Activated T-helper 9 cell treated with anti-CD3 and anti-CD28 coated beads, Interleukin-2, amount 50 U/mL, for 16 hours (primary cell): ENCODE measurements at places on chromosomes 7 and 10.

- no peak for DNase-seq
Observed at GRCh38 chr7:33790746-33791145, 114.6 kb upstream of the BMPER start.

DNA sequence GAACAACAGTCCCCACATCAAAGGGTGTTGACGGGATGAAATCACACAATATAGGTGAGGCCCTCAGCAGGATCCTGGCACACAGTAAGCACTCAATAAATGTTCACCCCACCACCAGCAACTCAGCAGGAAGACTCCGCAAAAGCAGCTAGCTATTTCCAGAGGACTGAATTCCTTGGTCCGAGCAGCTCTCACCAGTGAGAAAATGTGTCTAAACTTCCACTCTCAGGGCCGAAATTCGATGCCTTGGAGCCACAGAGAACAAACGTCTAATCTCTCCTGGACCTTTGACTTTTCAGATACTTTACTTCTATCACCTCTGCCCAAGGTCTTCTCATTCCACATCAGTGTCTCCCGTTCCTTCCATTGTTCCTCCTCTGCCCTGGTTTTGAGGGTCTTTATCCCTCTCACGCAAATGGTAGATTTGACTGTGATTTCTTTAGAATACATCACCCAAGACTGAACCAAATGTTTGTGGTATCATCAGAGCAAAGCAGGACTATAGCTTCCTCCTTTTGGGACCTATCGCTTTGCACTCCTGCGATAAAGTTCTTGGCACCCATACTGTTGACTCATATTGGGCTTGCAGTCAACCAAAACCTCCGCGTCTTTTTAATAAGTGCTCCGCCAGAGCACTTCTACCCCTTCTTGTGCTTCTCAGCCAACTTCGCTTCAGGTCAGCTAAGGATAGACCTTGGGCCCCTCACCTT is 903 bp upstream of the NT5C2 start:
- DNase-seq = no peak

GRCh38 chr10:100744136-100744986 is 1.0 kb upstream of the PAX2 start:
- DNase-seq = no peak

DNA sequence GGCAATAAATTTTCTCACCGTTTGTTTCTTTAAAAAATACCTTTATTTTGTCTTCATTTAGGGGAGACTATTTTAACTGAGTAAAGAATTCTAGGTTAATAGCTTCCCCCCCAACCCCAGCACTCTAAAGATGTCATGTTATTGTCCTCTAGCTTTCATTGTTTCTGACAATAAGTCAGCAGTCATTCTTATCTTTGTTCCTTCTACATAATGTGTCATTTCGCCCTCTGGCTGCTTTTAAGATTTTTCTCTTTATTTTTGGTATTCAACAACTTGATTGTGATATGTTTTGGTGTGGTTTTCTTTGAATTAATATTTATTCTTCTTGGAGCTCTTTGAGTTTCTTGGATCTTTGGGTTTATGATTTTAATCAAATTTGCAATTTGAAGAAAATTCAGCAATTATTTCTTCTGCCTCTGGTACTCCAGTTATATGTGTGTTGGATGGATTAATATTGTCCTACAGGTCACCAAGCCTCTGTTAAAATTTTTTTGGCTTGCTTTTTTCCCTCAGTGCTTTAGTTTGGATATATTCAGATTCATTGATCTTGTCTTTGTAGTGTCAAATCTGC is 64.6 kb upstream of the ELN start:
- DNase-seq = no peak

- DNase-seq = no peak
Observed at GRCh38 chr10:71042216-71042615, 153.9 kb upstream of the PCBD1 start.

- DNase-seq = no peak
Observed at GRCh38 chr7:52095861-52096260, 779.3 kb upstream of the COBL start.

DNA sequence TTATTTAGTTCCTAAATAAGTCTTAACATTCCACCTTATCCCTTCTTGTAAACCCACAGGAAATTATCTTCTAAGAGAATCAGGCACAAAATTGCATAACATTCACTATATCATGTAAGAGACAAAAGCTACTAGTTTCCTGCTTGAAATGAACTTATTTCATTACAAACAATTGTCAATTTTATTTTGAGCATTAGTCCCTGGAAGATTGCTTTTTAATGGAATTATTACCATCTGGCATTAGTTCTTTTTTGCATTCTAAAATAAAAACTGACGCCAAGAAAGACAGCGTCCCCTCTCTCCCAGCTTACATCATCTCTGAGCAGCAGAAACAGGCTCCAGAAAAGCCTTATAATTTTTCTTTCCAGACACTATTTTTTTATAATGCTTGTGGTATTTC is 121.8 kb downstream of the NOC3L start:
- no peak for DNase-seq

- DNase-seq = no peak
Observed at GRCh38 chr7:98223351-98223897, 12.2 kb downstream of the BHLHA15 start.

DNA sequence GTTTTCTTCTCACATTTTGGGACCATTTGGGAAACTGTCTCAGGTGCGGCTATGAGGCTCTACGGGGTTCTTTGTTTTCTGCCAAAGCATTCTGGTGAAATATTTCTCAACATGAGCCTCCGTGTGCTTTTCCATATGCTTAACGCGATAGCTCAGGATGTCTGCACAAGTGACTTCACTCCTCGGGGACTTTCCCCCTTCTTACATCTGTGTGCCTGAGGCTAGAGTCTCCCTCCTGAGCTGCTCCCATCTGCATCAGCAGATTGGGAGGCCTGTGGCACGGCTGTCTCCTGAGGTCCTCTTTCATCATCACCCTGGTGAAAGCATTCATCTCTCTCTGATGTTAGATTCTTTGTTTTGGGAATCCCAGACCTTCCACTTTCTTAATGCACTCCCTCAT is 1190.9 kb downstream of the TYW1 start:
- no peak for DNase-seq

DNA sequence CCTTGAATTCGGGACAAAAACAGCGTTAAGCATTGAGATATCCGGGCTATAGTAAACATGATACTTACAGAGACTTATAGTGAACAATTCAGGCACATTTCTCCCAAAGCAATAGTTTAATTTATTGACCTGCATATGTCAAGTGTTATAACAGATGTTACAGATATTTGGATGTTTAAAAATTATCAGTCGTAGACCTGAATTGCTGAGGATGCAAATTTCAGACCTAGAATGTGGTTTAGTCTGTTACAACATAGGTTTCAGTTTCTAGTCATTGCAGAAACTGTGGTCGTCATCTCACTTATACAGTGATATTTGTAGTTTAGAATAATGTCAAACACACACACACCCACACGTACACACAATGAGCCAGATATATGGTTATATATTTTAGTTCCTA is 85.2 kb downstream of the VTI1A start:
- DNase-seq = no peak

GRCh38 chr10:85147346-85148250 is 819.2 kb downstream of the CCSER2 start:
- no peak for DNase-seq

- no peak for DNase-seq
Observed at GRCh38 chr10:79320820-79321493, 26.3 kb upstream of the PPIF start.

DNA sequence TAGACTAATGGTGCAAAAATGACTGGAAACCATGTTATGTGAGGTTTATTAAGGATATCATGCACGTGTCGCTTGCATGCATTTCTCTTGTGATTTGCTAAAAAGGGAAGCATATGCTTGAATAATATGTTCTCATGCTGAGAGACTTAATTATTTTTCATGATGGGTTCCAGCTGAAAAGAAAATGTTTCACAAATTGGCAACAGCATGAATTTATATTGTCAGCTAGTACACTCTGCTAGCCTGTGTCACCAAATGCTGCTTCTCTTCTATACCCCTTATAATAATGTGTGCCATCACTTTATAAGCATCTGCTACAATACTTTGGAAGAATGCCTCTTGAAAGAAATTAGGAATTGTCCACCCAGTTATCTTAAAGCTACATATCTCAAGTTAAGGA is 63.0 kb downstream of the GNAI1 start:
- no peak for DNase-seq

DNA sequence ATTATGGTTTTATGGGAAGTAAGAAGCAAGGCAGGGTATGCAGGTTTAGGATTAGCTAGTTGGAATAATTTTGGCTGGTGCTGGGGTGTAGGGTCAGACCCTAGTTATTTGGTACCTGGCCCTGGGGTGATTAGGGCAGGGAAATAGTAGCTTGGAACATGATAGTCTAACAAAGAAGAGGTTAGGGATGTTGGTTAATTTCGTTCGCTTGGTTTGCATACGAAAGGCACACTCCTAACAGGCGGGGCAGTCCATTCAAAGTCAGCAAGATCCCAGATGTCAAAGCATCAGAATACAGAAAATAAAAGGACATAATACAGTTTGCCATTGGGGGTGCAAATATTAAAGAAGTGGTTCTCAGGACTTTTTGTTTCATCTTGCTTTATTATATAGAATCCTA is 55.7 kb upstream of the ITPRID1 start:
- no peak for DNase-seq

DNA sequence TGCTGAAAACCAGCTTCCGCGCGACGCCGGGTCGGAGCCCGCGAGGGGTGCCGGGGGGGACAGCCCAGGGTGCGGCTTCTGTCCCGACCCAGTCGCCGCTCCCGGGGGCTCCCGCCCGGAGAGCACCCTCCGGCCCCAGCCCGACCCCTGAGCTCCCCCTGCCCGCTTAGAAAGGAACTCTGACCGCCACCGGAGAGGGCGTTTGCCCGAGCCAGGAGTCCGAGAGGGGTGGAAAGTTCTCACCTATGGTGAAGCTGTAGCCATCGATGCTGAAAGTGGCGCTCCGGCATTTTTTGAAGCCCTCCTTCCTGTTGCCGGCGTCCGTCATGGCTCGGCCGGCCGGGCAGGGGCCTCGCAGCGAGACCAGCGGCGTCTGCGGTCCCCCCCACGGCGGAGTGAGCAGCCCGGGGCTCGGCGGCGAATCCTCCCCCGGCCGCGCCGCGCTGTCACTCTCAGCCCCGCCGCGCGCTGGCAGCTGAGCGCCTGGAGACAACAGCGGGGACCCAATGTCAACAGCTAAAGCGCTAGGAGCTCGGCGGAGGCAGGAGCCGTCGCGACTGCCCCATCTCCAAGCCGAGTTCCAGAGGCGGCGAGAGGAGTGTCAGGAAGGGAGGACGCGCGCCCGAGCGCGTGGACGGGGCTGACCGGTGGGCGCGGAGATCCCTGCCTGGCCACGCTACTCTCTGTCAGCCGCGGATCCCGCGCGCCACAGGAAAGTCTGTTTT is 191.6 kb downstream of the LSM5 start:
- DNase-seq = no peak

DNA sequence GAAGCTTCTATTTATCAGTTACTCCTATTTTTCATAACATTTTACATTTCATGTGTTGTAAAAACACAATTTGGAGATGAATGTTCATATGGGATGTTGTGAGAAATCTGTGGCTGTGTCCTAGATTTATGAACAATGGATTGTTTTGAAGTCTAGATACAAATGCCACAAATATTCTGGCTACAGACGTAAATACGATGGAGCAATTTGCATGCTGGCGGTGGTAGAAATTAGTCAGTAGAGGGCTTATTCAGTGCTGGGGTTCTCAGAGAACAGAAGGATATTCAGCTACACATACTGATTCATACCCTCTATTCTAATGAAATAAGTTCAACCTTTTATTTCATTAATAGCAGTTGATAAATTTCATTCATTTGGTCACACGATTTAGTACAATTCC is 48.8 kb downstream of the PLPP4 start:
- DNase-seq = no peak

DNA sequence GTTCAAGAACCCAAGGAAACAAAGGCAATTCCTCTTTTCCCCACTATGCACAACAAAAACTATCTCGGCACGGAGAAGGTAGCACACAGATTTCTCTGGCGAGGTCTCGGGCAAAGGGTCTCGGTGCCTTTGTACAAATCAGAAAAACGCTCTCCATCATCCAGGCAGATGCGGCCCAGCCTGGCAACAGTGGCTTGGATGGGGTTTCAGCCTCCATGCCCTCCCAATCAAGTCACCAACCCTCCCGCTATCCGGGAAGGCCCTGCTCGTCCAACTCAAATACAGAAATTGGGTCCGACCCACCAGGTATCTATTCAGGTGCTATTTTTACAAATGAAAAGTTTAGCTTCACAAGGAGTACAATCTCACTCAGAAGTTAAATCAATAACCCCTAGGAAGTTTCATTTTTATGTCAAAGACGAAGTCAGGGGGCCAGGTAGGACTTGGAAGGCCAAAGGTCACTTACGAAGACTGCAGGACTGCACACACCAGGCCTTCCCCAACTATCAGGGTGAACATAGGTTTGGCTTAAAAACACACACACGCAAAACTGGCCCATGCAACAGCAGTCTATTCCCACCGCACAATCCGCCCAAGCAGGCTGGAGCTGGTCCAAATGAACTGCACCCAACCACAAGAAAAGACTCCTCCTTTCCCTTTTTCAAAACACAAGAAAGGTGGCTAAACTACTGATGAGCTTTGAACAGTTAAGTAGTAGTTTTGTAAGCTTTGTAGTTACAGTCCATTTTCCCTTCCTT is 43.0 kb downstream of the GNA12 start:
- no peak for DNase-seq

DNA sequence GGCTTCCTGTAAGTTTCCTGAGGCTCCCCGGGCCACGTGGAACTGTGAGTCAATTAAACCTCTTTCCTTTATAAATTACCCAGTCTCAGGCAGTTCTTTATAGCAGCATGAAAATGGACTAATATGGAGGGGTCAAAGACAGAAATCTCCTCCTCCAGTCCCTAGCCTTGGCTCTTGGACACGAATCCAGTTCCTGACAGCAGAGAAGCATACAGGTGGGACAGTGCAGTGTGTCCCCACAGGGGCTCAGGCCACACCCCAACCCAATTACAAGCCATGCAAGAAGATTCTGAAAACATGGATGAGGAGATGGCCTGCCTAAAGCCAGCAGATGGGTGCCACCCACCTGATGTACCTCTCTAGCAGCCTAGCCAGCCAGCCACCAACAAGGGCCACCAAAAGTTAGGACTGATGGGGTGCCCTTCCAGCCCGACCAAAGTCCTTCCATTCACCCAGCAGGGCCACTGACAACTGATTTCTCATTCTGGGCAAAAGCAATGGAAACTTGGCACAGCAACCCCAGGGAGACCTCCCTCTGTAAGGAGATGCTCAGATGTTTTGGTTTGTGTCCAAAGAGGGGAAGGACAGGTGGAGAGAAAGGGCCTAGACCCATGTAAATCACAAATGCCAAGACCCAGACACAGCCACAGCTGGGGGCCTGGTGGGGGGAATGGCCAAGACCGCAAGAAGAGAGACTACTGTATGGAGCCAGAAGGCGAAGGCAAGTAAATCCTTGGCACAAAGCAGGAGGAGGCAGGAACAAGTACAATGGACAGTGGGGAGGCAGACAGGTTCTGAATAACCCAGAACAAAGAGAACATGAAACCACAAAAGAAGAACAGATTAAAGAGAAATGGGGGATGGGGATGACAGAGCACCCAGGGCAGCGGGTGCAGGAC is 13.6 kb downstream of the GPRIN2 start:
- no peak for DNase-seq

DNA sequence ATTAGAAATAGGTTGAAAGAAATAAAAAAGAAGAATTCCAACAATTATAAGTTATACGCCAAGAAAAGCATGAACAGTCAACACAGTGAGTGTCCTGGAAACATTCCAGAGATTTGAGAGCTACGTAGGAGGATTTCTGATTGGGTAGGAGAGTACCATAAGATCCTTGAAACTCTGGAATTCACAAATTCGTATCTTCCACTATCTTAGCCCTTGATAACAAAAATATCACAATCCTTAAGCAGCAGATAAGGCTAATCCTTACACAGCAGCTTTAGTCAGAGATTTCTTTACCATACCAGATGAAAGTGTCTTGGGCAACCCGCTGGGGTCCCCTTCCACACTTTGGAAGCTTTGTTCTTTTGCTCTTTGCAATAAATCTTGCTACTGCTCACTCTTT is 8.2 kb downstream of the TPK1 start:
- DNase-seq = no peak
